Neural progenitor cell (in vitro differentiated cells): ENCODE measurements at places on chromosomes 2 and 18.

DNA sequence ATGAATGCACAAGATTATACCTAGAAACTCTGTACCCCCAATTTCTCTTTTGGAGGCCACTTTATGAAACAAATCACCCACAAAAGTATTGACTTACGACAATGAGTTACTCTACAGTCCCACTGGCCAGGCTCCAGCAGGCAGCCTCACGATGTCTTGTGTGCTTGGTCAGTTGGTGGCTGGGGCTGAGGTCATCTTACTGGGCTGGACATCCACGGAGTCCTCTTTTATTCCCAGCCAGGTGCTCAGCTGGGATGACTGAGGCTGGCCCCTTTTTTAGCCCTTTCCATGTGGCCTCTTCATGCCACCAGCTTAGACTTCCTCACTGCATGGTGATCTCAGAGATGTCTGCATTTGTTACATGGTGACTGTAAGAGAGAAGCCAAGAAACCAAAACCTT lies 8.9 kb upstream of the ID2 start:
- no peak for DNase-seq

- DNase-seq, result no peak
Observed at GRCh38 chr2:199490049-199490448, 32.3 kb upstream of the SATB2 start.

DNA sequence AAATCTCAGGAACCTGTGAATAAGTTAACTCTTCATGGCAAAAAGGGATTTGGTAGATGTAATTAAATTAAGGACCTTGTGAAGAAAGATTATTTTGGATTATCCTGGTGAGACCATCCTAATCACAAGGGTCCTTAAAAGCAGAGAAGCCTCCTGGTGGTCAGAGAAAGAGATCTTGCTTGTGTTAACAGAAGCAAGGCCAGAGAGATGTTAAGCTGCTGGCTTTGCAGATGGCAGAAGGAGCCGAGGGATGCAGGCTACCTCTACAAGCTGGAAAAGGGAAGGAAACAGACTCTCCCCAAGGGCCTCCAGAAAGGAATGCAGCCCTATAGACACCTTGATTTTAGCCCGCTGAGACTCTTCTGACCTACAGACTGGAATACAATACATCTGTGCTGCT lies 197.0 kb downstream of the STK39 start:
- peak; percentile 61 for DNase-seq

DNA sequence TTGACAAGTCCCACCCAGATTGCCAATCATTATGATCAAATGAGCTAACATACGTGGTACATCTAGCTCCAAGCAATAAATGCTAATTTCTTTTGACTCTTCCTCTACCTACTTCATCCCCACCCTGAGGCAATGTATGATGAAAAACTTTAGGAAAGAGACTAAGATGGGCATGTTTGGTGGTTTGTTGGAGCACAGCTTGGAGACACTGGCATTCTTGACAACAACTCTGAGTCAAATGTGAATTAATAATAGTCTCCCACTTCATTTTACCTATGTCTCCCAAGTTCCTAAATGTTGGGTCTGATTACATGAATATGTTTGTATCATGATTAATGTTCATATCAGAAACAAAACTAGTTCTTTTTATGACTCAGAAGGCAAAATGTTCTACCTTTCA lies 36.6 kb downstream of the EXOC6B start:
- no peak for DNase-seq

GRCh38 chr2:241776336-241777169 lies at the start of gene GAL3ST2:
GAL3ST2 (plus strand) TSS chr2:241776822; CDS start chr2:241776956, 134 bp downstream.
- DNase-seq, result no peak

- DNase-seq, result no peak
Observed at GRCh38 chr2:63776382-63776781, 65.3 kb upstream of the UGP2 start.

- DNase-seq, result peak; percentile 26
Observed at GRCh38 chr2:155223781-155224406, 525.4 kb downstream of the KCNJ3 start.

GRCh38 chr2:65443509-65444186 lies 11.2 kb upstream of the SPRED2 start:
- DNase-seq, result peak; percentile 48

DNA sequence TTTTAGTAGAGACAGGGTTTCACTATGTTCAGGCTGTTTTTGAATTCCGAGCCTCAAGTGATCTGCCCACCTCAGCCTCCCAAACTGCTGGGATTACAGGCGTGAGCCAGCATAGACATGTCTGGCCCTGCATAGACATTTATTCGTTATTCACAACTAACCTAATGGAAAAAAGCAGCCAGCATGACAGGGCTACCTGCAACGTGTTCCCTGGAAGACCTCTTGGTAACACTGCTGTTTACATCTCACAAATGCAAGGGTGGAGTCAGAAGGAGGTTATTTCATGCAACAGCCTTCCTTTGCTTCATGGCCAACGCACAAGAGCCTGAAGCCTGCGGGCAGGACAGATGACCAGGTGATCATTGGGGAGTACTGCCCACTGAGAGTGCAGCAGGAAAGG lies 9.2 kb downstream of the SERPINE2 start:
- no peak for DNase-seq

DNA sequence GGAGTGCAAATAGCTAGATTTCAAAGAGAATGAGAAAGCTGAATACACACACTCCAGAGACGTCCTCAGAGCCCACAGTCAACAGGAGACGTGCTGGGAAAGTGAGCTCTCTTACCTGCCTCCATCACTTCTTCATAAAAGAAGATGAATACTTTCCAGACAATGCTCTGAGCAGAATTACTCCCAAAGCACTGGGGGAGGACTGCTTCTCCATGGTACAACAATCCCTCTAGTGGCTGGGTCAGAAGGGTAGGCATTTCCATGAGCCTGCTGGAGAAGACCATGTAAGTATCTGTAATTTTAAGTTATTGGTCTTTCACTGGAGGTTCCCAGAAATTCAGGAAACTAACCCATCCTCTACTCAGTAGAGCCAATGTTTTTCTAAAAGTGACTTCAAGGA lies 190.3 kb downstream of the RBM43 start:
- DNase-seq, result peak; percentile 55

DNA sequence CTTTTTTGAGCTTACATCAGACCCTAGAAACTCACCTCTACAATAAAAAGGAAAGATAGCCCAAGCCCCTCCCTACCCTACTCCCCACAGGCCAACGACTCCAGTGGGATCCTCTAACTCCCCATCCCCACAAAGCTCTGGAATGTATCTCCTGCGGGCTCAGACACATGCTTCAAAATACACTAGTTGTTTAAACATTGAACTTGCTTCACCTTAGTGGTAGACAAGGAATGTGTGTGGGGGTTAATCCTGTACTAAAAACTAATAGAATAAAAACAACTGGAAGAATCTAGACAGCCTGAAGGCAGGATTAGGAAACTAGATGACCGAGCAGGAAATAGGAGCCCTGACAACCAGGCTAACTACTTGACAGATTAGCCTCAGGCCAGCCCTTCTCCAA lies 211.5 kb downstream of the SUCLG1 start:
- DNase-seq, result no peak

DNA sequence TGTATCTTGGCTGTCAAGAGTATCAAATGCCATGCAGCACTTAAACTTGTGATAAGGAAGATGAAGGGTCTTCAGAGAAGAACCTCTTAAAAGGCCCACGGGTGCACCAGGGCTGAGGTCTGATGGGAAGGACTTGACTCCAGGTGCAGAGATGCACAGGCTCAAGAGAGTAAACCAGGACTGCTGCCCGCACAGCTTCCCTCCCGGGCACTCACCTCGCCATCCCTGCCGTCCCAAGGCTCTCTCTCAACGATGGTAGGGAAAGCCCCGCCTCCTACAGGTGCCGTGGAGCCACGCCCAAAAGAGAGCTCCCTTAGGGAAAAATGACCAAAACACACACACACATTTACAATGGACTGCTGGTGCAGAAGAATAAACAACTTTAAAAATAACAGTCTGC lies 27.9 kb downstream of the PDIA6 start:
- no peak for DNase-seq

DNA sequence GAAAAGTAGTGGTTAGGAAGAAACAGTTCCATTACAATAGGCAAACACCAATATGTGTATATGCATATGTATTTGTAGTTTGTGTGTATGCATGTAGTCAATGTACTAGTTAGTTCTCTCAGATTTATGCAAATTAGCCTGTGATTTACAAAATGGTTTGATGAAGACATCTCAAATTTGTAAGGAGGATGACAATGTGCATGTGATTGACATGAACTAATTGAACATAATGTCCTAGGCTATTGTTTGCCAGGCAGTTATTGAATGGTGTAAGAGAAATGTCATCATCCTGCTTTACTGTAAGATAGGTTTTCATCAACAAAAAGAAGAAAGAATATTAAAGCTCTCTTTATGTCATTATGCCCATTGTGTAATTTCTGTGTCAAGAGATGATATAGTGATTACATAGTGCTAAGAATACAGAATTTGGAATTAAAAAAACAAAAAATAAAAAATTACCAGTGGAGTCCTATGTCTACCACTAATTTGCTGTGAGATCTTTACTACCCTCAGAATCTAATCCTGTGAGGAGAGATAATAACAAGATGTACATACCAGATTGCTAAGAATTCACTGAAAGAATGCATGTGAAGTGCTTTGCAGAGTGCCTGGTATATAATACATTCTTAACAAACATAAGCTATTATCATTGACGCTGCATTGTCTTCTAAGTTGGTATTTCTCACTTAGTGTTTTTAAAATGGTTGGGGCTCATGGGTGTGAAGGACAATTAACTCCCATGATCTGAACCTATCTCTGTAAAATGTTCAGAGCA lies 258.0 kb downstream of the CPS1 start:
- DNase-seq, result no peak

- no peak for DNase-seq
Observed at GRCh38 chr2:165645930-165646831, 147.9 kb downstream of the GALNT3 start.

DNA sequence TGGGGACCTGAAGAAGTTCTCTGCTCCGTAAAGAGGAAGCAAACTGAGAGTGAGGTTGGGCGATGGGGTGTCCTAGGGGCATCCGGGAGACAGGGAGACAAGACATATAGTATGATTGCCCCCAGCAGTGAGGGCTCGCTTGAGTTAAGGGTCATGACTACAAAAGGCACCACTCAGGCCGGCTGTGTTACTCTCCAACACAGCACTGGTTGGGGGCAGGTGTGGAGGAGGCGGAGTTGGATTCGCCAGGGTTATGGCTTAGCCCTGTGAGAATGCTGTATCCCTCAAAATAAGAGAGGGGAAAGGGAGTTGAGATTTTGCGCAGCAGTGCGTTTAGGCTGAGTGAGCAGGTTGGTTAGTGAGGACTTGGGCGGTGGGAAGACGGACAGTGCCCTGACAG lies 12.0 kb downstream of the DYSF start:
- DNase-seq, result no peak

- no peak for DNase-seq
Observed at GRCh38 chr18:60570172-60570571, 197.6 kb upstream of the MC4R start.

DNA sequence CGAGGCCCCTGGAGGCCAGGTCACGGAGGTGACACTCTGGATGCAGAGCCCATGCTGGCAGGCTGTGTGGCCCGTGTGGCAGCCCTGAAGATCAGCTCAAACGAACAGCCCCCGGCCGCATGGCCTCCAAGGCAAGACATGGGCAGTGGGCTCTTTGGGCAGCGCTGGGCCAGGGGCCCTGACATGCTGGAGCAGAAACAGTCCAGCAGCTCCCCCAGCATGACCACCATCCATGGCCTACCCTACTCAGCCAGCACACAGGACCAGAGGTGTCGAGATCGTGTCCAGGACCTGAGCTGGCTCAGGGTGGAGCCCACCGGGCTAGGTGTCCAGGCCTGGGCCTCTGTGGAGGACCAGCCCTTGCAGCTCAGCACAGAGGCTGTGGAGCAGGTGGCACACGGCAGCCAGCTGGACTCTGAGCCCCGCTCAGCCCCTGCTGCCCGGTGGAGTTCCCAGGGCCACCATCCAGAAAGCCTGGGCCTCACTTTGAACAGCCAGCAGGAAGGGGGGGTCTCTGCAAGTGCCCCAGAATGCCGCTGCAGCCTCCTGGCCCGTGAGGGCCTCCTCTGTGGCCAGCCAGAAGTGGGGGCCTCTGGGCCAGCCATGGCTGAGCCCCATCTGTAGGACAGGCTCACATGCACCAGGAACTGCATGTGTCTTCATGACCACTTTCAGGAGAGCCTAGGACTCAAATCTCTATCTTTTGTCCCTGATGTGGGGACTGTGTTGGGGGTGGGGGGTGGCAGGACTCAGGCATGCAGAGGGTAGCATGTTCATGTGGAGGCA lies 8.9 kb downstream of the AMER3 start:
- DNase-seq, result no peak

- no peak for DNase-seq
Observed at GRCh38 chr2:226411205-226411604, 388.4 kb downstream of the IRS1 start.
